ENCODE measurements at places on chromosomes 2 and 18.

DNA sequence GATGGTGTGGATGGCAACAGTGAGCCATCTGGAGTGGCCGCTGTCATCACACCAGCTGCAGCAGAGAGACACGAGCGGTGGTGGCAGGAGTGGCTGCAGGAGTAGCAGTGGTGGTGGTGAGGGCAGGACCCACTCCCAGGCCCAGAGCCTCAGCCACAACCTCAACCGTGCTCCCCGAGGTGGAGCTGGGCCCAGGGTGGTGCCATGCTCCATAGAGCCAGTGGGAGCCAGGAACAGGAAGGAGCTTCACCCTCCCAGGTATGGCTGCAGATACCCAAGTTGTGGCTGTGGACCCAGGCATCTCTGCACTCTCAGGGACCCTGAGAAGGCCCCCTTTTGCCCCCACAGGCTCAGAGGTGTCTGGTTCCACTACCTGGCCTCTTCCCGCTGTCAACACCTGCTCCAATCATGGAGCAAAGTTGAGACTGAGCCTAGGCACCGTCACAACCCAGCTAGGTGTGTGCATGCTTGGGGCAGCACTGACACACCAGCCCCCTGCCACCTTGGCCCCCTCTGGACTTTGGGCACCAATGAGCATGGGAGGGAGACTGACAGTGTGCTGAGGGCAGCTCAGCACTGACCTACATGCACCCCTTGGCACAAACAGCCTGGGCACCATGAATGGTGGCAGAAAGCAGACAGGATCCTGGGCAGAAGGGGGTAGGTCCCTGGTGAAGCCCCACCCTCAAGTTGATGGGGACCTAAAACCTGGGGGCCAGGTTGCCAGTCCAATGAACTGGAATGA, 188.9 kb downstream of the NDUFA10 start:
- no peak for DNase-seq

GRCh38 chr18:55783921-55784320, 195.9 kb upstream of the TCF4 start:
- DNase-seq, result no peak

- DNase-seq, result no peak
Measured at GRCh38 chr2:73749314-73749713, 12.2 kb upstream of the TPRKB start.

DNA sequence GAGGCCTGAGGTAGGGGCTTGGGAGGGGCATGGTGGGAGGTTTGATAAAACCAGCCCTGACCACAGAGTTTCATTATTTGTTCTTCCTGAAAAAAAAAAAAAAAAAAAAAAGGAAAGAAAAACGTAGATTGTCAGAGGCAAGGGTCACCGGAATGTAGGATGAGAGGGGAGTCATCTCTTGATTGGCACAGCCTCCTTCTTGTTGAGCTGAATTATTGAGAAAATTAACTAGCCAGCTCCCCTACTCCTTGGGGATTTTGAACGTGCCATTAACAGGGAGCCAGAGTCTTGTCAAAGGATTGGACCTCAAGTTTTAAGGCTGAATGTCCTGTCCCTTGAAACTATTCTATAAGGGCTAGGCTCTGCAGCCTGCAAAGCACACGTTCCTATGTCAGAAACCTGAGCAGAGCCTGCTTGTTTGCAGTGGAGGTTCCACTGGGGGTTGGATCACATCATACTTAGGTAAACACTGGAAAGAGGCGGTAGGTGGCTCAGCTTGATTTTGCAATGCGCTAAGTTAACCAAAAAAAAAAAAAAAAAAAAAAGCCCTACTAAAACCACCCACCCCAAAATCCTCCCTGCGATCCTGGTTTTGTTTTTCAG, 2.3 kb downstream of the INHBB start:
- no peak for DNase-seq

DNA sequence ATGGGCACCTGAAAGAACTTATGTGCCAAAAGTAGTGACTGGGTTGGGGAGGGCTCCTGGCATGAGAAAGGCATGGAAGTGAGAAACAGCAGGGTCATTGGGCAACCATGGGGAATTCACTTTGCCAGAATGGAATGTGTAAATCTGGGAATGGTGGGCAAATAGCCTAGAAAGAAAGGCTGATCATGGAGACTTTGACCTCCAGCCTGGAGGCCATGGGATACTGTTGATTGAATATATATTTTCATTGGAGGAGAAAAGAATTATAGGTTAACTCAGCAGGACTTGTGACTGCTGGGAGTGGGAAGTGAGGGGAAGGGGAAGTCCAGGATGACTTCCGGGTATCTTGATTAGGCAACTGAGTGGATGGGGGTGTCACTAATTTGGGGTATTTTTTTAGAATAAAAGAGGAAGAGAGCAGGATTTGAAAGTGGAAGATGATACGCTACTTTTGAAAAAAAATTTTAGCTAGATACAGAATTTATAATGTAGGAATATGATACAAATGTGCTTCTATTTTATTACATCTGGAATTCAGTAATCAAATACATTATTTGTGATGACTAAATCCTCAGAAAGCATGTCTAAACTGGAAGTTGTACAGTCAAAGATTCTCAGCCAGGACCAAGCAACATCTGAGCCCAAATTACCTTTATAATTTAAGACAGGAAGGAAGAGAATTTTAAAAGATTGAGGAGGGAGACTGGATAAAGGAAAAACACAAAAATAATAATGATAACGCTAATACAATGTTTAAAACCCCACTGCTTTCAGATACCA, 116.2 kb downstream of the GATA6 start:
- DNase-seq, result no peak

GRCh38 chr2:147008481-147008880, 836.3 kb upstream of the ACVR2A start:
- no peak for DNase-seq

- no peak for DNase-seq
Measured at GRCh38 chr2:229141424-229142025, 129.6 kb downstream of the PID1 start.

DNA sequence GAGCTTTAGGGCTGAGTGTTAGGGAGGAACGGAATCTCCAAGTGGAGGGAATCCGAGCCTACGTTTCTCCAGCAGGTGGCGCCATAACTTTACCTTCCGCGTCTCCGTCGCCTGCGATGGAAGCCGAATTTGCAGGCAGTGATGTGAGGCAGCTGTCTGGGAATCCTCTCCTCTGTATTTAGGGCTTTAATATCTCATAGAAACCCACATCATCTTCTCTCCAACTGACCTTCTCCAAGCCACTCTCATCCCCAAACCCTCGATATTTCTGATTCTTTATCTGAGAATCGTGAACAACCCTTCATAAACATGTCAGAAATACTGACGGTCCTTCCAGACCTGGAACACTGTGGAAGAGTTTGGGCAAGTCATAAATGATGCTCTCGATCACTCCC, 27.5 kb downstream of the SIX2 start:
- DNase-seq, result peak; percentile 55

- no peak for DNase-seq
Measured at GRCh38 chr2:225895126-225895525, 495.6 kb downstream of the NYAP2 start.

DNA sequence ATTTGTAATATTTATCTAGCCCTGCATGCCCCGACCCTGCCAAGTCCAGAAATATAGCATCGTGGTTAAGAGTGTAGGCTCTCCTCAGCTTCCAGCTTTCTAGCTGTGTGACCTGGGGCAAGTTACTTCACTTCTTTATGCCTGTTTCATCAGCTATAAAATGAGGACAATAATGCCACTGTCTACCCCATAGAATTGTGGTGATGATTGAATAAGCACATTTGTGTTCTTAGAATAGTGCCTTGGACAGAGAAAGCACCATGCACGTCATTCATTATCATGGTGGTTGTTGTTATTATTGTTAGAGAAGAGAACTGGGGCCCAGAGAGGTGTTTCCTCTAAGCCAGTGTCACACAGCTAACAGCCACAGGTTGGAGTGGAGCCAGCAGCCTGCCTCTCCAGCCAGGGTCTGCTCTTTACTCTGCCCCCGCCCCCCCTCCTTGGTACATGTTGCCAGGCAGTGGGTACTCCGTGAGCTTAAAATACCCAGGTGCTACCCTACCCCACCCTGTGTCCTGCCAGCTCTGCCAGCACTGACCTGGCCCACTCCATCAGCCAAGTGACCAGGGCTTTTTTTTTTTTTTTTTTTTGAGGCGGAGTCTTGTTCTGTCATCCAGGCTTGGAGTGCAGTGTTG, 202.1 kb downstream of the CTIF start:
- no peak for DNase-seq

DNA sequence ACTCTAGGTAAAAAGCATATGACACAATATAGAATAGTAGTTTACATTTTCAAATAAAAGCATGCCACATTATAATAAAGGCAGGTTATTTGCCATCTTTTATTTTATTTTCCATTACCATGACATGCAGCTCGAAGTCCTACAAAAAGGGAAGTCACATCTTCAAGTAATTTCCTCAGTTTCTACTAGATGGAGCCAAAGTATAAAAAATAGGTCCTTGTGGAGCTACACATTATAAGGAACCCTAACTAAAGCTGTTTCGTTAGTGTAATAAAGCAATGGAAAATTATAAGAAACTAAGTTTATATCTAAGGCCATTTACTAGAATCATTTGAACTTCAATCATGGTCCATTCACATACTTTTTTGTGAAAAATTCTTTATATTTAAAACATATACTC, 674.5 kb downstream of the KCNJ3 start:
- no peak for DNase-seq

Data from HS-27A (cell line).